ENCODE measurements at places on chromosomes 1 and 21. TPM values are rescaled to one million over a fixed set of nuclear protein-coding genes. Genes with fewer than 3 reads are reported as not detected.
A peak's percentile ranks its signal among the peaks of the same experiment; 100 is the strongest.

DNA sequence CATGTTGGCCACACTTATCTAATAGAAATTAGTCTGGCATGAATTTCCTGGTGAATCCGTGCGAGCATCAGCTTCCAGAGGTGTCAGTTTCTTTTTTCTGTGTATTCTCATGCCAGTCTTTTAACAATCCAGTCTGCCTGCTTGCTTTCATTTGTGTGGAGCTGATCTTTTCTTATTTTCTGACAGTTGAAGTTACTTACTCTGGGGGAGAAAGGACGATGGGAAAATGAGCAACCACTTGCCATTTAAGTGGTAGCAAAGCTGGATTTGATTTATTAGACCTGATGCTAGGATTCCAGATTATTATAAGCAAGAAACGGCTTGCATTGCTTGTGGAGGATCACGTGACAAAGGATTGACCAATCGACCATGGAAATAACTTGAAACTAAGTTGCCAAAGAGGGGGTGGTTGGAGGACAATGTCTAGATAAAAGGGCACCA is 24.3 kb upstream of the APP start:
- no peak for DNase-seq

DNA sequence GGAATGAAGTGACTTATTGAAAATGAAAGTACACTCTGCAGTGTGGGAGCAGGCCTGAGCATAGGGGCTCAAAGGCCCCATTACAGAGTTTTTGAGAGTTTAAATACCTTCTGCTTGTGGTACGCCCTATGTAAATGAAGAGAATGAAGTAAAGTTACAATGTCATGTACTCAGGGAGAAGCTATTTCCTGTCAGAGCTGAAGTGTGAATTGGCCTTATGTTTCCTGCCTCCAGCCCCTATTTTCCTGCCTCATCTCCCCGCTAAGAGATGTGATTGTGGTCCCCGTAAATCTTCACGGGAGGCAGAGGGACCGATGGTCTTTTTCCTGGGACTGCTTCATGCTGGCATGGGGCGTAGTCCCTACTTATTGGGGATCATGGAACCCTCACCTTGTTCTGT is 2.5 kb upstream of the ZNF683 start:
- no peak for DNase-seq

GRCh38 chr1:37723072-37723389 is 30.7 kb downstream of the CDCA8 start:
- no peak for DNase-seq

DNA sequence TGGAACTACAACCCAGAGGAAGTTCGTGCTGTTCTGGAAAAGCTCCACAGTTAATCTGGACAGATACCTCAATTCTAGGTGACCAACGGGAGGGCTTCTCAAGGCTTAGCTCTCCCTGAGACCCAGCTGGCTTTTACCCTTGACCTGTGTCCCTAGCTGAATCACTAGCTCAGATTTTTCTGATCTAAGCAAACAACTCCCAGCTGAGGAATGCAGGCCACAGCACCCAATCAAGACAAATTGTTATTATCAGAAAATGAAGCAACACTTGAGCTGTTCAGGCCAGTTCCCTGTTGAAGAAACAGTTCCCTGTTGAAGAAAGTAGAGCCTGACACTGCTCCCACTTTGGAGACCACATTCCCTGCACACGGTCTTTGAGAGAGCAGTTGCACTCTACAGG is 16.0 kb downstream of the DIO1 start:
- no peak for DNase-seq

DNA sequence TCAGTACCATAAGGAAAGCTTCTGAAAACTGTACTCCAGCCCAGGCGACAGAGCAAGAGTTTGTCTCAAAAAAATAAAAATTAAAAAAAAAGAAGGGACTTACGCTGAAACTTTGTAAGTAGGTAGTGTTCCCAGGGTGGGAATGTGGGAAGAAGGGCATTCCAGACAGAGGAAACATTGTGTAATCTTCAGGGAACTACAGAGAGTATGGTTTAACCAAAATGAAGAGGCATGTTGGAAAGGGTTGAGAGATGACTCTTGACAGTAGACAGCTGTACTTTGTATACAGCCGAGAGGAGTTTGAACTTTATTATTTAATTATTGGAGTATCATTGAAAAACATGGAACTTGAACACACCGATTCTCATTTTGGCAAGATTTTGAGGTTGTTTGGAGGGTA is 43.0 kb downstream of the PPP2R5A start:
- DNase-seq = no peak

TMEM167B gene
- 41.1 TPM for total RNA-seq

GRCh38 chr1:74463333-74463988 is 49.0 kb downstream of the LRRC53 start:
- no peak for DNase-seq

DNA sequence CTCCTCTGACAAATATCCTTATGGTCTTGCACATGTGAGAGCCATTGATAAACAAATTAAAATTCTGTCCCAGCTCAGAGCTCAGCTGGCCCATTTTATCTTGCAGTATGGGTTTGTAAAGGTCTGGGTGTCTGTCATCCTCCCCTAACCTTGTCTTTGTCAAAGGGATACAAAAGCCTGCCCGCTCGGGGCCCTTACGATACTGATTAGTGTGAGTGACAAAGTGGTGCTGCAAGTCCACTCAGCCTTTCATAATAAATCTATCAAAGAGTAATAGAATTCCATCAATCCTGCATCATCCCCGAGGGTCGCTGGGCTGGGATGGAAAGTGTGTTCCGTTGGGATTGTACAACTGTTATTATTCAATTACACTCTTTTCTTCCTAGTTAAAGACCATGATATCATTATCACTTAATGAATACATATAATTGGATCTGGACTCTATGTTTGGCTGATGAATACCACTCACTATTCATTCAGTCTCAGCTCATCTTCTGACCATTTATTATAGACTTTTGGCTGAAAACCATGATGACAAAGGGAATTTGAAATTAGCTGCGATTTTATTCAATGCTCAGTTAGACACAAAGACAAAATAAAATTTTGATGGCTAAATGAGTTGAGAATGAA is 122.5 kb upstream of the FOXD3 start:
- DNase-seq = no peak

ERG gene
- total RNA-seq = 22.8 TPM

SAMD11 gene
- total RNA-seq = 0.87 TPM

OR6N2 gene
- total RNA-seq = not detected

DNA sequence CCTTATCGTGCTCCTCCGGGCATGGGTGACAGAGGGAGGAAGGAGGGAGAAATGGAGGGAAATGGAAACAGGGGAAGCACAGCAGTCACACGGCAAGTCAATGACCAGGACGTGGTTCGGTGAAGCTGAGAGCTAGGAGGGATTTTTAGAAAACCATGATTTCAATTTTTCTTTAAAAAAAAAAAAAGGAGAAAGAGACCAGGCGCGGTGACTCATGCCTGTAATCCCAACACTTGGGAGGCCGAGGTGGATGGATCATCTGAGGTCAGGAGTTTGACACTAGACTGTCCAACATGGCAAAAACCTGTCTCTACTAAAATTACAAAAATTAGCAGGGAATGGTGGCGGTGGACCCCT is 776 bp upstream of the TNFRSF9 start:
- DNase-seq = no peak

- no peak for DNase-seq
Observed at GRCh38 chr1:40478276-40478675, 1.2 kb downstream of the ZFP69 start.

- no peak for DNase-seq
Observed at GRCh38 chr21:28078126-28078525, 914.6 kb downstream of the LTN1 start.

- DNase-seq = no peak
Observed at GRCh38 chr1:77133731-77134358, 85.4 kb downstream of the PIGK start.

DNA sequence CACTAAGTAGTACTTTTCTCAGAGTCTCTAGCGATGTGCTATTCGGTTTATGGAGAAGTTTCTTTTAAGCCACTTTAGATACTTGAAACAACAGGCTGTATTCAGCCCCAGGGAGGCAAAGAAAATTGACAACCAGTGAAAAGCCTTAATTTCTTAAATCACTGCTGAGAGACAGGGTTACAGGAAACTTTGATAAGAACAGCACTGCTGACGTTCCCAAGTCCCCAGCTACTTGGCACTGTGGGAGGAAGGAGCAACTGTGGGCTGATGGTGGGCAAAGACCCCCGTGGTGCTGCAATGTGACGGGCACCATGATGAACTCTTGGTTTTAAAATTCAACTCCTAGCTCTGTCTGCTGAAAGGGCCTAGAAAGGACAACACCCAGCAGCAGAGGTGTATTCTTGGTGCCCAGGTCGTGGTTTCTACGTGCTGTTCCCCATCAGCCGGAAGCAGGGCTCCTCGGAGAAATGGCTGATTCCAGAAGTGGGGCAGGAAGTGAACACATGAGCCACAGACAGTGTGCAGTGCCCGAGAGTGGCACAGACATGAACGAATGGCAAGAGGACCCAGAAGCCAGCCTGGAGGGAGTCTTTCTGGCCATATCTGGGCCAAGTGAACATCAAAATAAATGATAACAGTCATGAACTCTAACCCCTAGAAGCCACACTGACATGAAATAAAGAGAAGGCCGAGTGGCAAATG is 5.3 kb downstream of the PTTG1IP start:
- DNase-seq = no peak

MROH9 gene
- total RNA-seq = not detected

ELAVL4 gene
- total RNA-seq = not detected

DNA sequence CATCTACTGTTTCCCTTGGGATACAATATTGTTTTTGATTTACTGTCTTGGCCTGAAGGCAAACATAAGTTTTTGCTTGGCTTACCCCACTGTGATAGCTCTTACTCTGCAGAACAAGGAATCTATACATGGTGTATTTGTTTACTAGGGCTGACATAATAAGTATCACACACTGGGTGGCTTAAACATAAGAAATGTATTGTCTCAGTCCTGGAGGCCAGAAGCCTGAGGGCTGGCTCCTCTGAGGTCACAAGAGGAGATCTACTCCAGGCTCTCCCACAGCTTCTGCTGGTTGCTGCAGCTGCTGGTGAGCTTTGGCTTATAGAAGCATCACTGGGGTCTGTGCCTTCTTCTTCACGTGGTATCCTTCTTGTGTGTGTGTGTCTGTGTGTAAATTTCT is 30.7 kb upstream of the IGSF5 start:
- DNase-seq = no peak

DNA sequence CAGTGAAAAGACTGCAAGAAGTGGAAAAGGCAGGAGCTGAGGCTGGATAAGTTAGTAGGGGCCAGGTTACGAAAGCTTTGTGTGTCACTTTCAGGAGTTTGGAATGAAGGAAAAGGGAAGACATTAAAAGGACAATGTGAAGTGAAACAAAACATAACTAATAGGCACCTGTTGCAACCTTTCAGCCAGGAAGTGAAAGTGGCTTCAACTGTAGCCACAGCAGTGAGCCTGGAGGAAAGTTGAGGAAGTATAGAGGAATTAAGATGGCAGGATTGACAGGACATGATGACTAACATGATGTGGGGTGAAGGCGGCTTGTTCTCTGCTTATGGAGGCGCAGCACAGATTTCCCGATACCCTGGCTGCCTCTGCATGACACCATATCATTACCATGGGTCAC is 68.9 kb downstream of the C4BPA start:
- DNase-seq = no peak

- DNase-seq = no peak
Observed at GRCh38 chr1:93829061-93829460, 49.9 kb downstream of the DNTTIP2 start.

DNA sequence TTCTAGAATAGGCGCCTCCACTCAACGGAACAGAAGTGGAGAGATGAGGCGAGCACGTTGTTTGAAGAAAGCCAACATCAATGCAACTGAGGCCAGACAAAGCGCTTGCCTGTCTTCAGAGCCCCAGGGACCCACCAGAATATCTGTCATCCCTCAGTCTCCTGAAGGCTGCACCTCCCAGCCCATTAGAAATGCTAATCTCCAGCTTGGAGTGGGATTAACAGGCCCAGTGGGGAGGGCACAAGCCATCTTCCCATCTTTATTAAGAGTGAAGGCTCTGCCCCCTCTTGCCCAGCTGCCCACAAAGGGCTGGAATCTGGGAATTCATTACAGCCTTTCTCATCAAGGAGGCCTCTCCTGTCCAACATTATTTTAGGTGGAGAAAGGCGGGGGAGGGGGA is 16.8 kb upstream of the CNTN2 start:
- DNase-seq = no peak

TMPRSS15 gene
- 0.06 TPM for total RNA-seq

- DNase-seq = no peak
Observed at GRCh38 chr1:10509809-10510509, 35.2 kb downstream of the PEX14 start.

FCGR2B gene
- total RNA-seq = 8.9 TPM

DNA sequence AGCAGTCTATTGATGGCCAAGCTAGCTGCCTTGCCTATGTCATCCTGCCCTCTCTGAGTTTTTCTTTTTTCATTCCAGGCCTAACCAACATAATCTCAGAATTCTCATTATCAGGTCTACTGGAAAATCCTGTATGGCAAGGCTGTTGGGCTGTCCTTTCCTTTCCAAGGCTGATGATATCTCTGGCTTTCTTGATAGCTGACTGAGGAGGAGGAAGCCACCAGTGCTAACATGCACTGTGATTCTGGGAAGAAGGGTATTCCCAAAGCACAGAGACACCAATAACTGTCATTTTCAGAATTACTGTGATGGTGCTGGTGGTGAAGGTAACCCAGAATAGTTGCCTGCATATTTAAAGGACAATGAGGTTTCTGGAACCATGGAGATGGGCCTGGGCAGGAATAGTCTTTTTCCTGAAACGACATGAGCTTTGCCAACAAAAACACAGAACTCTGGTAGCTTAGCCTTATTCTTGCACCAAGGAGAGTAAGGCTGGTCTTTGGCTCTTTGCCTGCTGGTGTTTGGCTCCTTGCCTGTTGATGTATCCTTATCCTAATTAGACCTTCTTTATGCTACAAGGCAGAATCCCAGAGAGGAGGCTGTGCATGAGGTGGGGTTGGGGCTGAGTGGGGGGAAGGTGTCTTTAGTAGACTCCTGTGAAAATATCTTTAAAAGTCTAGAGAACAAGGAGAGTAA is 157.4 kb downstream of the TNFSF18 start:
- peak; percentile 59 for DNase-seq

- DNase-seq = no peak
Observed at GRCh38 chr1:95352767-95353166, 118.8 kb downstream of the RWDD3 start.

GRCh38 chr1:5419501-5419900 is 572.7 kb downstream of the NPHP4 start:
- no peak for DNase-seq

DNA sequence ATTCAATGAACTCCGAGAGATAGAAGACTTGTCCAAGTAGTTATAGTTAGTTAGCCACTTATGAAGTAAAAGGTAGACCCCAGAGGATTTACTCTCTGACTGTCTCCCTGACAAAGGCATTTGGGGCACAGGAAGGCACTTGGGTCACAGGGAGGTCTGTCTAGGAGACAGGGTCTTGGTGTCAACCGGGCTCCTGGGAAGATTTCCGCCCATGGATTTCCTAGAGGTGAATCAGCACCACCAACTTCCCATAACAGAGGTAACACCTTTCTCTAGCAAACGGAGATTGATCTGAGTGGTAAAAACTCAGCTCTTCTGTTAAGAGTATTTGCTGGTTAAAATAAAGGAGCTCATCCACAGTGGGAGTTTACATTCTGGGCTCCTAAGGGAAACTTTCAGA is 16.4 kb downstream of the CCN1 start:
- DNase-seq = no peak

LMOD1 gene
- 15.2 TPM for total RNA-seq

GRCh38 chr1:157771661-157772425 is 5.1 kb downstream of the FCRL2 start:
- DNase-seq = no peak

HMGN2 gene
- total RNA-seq = 112 TPM

Data from heart right ventricle (tissue), 16 donors.